ENCODE measurements at places on chromosomes 12 and 14.

- no peak for DNase-seq
Observed at GRCh38 chr12:72586456-72586855, 314.3 kb downstream of the TRHDE start.

DNA sequence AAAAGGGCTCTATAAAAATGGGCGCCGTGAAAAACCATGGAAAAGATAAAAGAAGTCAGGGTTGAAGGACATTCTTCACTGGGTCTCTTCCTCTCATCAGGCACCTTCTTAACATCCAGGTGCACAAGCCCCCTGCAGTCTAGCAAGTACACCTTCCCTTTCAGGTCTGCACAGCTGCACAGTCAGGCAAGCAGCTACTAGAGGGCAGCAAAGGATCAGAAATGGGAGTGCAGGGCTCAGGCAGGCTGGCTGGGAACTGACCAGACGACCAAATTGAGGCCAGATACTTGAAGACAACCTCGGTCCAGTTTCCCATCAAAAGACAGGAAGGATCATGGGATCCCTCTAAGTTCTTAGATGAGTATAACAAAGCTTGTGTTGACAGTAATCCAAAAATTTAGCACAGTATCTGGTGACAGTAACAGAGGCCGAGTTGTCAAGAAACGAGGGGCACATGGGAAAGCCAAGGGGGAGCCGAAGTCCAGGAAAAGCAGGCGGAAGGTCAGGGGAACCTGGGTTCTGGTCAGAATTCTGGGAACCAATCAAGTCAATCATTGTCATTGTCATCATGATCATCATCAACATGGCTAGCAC lies 10.1 kb upstream of the GRIP1 start:
- DNase-seq = peak; percentile 15

DNA sequence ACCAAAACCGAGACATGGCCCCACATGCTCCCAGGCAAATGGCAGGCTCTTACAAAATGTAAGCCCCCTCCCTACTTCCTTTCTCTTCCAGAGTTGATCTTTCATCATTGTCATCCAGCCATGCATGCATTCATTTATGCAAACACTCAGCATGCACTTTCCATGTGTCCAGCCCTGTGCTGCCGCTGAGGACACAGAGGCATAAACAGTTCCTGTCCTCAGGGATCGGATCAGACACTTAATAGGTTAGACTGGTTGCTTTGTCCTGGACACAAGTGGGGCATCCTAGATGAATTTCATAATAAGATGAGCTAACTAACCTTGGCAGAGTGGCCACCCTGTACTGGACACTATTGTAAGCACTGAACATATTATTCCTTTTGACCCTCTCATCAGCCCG lies 23.1 kb downstream of the PRIMA1 start:
- DNase-seq = no peak

GRCh38 chr14:104742586-104743455 lies 10.1 kb upstream of the SIVA1 start:
- DNase-seq = no peak

GRCh38 chr12:20657496-20657895 lies 37.6 kb upstream of the SLCO1C1 start:
- no peak for DNase-seq

DNA sequence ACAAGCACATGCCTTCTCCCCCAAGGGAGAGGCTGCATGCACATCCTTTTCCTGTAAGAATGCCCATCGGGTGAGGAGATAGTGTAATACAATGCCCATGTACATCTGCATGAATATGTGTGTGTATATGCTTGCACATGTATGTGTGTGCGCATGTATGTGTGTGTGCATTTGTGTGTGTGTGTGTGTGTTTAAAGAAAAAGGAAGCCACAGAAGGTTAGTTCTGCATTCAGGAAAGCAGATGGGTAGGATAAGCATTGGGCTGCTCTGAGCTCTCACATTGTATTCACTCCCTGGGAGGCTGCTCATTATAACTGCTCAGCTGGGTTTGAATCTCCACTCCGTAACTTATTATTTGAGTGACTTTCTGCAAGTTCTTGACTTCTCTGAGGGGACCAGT lies 74.3 kb downstream of the GALNT8 start:
- DNase-seq = no peak

- no peak for DNase-seq
Observed at GRCh38 chr12:1322821-1323220, 271.6 kb downstream of the FBXL14 start.

GRCh38 chr14:70660967-70661893 lies 19.5 kb downstream of the TTC9 start:
- peak; percentile 67 for DNase-seq

- DNase-seq = no peak
Observed at GRCh38 chr12:123061441-123062205, 81.1 kb downstream of the ARL6IP4 start.

GRCh38 chr14:105064001-105064400 lies 1.2 kb downstream of the GPR132 start:
- DNase-seq = no peak

GRCh38 chr12:69027411-69027881 lies 94.5 kb upstream of the CPM start:
- DNase-seq = no peak

GRCh38 chr12:122023339-122024131 lies 1.9 kb downstream of the BCL7A start:
- no peak for DNase-seq

DNA sequence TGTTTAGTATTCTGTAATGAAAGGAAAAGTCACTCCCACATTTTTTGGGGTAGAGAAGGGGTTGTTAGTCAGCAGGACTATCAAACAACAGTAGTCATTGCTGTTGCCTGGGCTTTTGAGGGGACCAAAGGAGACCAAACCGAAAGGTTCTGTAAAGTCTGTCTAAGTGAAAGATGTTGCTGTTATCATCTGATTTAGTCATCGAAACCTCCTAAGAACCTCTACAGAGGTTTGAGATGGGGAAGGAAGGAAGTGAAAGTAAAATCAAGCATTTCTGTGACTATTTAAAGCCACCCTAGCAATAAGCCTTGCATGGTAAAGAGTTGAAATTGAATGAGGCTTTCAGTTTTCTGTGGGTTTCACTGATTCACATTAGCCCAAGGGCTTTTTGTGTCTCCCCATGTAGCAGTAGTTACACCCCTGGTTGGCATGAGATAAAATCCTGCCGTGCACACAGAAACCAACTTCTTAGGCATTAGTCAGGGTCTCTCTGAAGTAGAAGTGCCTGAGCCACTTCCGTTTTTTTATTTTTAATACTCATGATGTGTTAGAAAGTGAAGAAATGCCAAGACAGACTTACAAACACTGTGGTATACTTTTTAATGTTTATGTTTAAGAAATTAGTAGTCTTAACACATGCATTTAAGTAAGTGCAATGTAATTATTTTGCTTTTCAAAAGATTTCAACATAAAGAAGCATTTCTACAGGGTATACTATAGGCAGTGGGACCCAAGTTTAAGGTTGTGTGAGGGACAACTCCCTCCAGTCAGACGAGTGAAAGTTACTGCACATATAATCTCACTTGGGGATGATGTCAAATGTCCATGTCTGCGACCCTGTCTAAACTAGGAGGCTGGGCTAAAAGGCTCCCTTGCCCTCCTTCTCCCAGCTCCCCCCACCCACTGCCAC lies 50.4 kb downstream of the DYRK2 start:
- peak; percentile 90 for DNase-seq

DNA sequence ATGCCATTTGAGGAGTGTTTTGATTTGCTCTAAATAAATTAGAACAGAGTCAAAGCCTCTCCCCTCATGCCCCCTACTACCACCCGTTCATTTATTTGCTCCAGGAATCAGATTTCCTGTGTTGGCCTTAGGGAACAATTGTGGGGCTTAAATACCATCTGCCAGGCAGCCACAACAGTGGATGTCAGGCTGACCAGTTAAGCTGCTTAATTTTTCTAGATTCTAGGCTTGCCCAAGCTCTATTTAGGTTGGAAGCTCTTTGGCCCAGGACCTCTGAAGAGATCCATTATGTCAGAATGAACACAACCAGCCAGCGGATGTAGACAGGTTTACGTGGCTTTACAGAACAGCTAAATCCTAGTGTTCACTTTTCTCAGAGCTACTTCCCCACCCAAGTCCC lies 1.0 kb upstream of the TIMELESS start:
- no peak for DNase-seq

DNA sequence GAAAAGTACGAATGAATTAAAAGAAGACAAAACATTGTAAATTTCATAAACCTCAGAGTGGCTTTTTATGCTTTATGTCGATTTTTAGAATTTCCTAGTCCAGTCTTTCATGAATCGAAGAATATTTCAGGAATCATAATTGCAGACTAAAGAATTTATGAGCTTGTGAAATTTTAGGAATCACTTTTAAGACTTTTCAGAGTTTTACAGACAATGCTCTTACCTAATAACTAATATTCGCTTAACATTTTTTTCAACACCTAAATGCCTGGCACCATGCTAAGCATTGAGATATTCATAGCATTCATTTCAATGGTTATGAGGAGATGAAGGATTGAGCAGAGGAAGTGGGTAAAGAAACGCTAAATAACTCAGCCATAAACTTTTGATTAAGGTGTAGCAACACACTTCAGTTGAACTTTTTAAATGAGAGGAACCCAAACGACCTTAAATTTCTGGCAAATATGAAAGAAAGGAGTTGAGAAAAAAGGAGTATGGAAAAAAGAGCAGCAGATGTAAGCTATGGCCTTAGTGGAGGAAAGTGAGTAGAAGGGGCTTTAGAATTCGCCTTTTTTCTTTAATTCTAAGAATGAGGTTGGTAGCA lies 739 bp upstream of the USP44 start:
- no peak for DNase-seq

DNA sequence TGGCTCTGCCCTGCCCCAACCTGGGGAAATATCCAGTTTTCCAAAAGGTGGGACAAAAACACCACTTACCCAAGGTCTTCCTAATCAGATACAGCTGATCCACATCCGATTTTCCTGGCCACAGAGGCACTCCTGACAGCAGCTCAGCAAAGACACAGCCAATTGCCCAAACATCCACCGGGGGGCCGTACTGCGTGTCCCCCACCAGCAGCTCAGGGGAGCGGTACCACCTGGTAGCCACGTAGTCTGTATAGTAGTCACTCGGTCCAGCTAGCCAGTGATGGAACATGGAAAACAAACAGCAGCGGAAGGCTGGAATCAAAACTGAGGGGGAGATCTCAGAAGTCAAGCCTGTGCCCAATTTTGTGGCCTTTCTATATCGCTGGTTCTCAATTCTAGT lies 28.8 kb downstream of the DMAC2L start:
- DNase-seq = no peak

DNA sequence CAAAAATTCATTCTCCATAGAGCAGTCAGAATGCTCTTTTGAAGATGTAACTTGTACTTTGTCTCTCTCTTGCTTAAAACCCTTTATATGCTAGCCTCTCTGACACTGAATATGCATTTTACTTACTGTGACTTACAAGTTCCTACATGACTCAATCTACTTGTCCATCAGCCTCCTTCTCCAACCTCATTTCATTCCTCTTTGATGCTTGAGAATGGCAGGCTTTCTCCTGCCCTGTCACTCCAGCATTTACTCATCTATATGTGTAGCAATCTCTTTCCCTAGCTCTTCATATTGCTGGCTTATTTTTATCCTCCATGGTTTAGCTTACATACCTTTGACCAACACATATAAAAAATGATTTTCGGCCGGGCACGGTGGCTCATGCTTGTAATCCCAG lies 561.9 kb downstream of the CCER1 start:
- no peak for DNase-seq

DNA sequence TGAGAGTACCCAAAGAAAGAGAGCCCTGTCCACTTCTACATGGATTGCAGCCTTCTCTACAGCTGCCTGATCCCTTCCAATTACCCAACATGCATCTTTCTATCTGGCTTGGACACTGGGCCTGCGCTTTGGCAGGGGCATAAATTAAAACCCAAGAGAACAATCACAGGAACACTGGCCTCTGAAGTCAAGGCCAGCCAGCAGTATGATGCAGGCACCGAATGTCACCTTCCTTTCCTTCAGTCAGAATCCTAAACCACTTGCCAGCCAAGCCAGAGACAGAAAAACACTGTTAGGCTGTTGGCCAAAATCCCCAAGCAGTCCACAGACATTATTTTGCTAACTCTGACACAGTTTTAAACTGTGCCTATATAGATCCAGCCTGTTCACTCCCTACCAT lies 113.7 kb downstream of the DUSP6 start:
- no peak for DNase-seq

GRCh38 chr12:109625131-109625559 lies 51.6 kb downstream of the MVK start:
- no peak for DNase-seq

DNA sequence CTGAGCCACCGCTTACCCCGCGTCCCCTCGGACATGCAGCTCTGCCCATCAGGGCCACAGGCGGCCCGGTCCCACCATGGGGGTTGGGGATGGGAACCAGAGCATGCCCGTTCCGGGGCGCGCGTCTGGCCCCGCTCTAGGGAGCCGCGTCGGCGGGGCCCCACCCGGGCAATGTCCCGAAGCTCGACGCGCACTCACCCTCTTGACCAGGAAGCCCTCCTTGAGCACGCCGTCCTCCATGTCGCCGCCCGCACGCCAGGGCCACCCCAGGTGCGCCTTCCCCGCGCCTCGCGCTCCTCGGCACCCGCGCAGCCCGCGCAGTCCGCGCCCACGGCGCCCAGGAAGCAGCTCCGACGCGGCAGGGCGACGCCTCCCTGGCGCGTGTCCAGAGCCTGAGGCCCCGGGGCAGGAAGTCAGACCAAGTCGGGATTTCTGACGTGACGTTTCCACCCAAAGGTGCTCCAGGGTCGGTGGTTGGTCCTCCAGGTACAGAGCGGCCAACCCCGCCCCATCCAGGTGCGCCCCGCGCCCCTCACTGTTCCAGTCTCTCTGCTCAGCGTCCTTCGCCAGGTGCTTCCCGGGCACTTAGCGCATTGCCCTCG lies at the start of gene PLEK2:
Gene PLEK2 (minus strand): TSS at position 346 of the 602 bp plus-strand sequence. CDS start 106 bp downstream, at position 240.
- peak; percentile 19 for DNase-seq

GRCh38 chr14:80587096-80587724 lies 354.3 kb downstream of the CEP128 start:
- peak; percentile 5 for DNase-seq

GRCh38 chr14:76883447-76883846 lies 57.2 kb downstream of the LRRC74A start:
- DNase-seq = no peak

- peak; percentile 60 for DNase-seq
Observed at GRCh38 chr12:92505254-92506231, 197.2 kb upstream of the PLEKHG7 start.

DNA sequence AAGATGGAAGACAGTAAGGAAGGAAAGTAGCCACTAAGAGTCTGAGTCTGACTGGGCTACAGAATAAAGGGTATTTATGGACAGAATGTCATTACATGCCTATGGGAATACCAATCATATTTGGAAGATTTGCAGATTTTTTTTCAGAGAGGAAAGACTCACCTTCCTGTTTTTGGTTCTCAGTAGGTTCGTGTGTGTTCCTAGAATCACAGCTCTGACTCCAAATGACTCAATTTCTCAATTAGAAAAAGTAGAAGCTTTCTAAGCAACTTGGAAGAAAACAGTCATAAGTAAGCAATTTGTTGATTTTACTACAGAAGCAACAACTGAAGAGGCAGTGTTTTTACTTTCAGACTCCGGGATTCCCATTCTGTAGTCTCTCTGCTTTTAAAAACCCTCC lies 15.4 kb upstream of the PAPLN start:
- no peak for DNase-seq

GRCh38 chr12:89861086-89861485 lies 152.4 kb upstream of the ATP2B1 start:
- peak; percentile 78 for DNase-seq
